ENCODE measurements at places on chromosomes 13 and 19.

DNA sequence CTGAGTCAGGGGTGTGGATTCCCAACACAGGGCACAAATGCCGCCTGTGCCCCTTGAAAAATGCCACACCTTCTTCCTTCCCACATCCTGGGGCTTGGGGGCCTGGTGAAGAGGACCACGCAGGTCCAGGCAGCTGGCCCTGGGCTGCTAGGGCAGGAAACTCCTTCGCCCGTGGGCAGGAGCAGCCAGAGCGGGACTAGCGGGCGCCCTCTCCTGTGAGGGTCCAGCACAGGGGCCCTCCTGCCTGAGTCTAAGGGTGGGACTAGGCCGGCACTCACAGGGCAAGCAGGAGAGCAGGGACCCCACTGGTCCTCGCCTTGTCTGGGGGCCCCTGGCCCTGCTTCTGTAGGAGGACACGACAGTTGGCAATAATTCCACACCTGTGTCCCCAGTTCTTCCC is 7.5 kb upstream of the CEBPA start:
- no peak for DNase-seq

GRCh38 chr13:49374585-49375290 is 69.1 kb downstream of the CAB39L start:
- no peak for DNase-seq

DNA sequence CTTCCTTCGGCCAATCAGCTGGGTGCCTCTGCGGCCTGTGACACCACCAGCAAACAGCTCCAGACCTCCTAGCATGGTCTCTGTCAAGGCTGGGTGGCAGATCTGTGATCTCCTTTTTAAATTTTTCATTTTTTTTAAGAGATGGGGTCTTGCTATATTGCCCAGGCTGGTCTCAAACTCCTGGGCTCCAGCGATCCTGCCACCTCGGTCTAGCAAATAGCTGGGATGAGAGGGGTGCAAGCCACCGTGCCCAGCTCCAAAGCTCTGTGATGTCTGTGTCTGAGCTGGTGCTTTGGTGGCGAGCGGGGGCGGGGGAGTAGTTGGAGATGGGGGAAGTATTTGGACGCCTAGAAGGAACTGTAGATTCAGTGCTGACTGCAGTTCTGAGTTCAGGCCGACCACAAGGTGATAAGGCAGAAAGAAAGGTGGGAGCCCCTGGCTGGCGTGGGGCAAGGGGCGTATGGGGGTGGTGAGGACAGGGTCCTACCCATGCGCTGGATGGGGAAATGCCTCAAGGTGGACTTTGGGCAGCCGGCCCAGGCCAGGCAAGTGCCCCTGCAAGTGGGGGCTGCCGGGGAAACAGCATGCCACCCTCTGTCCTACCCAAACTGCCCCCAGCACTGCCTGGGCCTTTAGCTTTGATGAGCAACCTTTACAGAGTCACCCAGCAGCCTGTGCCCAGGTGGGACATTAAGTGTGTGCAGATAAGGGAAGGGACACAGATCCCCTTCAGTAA is 5.5 kb downstream of the DPP9 start:
- no peak for DNase-seq

DNA sequence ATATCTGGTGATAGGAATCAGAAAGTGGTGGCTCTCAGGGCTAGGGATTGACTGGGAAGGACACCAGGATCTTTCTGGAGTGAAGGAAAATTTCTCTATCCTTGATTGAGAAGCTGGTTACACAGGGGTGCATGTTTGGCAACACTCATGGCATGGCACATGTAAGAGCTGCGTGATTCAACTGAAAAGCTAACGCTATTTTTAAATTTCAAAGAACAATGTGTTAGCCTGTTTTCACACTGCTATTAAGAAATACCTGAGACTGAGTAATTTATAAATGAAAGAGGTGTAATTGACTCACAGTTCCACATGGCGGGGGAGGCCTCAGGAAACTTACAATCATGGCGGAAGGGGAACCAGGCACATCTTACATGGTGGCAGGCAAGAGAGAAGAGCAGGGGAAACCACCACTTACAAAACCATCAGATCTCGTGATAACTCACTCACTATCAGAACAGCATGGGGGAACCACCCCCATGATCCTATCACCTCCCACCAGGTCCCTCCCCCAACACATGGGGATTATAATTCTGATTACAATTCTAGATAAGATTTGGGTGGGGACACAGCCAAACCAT is 7.4 kb downstream of the SIGLEC8 start:
- no peak for DNase-seq

GRCh38 chr13:22198641-22199217 is 527.9 kb downstream of the FGF9 start:
- no peak for DNase-seq

DNA sequence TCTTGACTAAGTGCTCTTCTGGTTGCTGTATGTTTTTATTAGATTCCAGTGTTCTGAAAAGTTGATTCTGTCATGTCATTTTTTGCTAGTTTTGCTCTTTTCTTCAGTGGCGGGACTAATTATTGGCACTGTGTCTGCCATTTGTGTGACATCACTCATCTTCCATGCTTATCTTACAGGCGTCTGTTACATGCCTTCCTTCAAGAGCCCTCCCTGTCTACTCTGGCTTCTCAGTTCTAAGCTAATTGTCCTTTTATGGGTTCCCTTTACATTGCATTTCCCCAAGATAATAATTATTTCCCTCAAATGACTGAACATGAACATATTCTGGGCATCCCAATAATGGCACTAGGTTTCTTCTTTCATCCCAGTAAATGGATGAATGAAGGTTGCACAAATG is 459.1 kb downstream of the DCT start:
- no peak for DNase-seq

DNA sequence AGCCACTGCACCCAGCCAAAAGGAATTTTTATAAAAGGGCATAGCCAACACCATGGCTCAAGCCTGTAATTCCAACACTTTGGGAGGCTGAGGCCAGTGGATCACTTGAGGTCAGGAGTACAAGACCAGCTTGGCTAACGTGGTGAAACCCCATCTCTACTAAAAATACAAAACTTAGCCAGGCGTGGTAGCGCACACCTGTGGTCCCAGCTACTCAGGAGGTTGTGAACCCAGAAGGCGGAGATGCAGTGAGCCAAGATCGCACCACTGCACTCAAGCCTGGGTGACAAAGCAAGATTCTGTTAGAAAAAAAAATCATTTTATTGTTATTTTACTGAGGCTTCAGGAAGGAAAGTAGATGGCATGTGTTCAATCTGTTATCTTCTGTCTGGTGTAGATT is 31.3 kb upstream of the FOXO1 start:
- no peak for DNase-seq
